OCI-LY7 (cell line): ENCODE measurements at places on chromosomes 5 and 9. TPM values are rescaled to one million over a fixed set of nuclear protein-coding genes. Genes with fewer than 3 reads are reported as not detected.

DNA sequence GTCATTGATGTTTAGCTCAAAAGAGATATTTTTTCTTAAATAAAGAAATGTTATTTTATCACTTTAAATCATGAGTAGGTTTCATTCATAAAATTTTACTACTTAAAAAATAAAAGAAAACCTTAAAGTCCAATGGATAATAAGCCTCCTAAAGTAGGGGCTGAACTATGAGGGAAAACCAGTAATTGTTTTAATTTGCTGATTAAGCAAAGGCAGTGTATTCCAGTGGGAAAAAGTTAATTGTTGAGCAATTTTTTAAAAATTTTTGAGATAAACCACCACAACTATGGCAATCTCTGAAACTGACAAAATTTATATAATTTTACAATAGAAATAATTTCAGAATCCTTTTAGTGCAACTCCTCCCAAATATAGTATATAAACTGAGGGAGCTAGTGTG, 195.0 kb downstream of the FBXO4 start:
- DNase-seq, result no peak

- no peak for DNase-seq
These were observed 42.4 kb downstream of the SRFBP1 start for GRCh38 chr5:122004201-122004600.

GRCh38 chr9:135671591-135672041, 8.5 kb downstream of the LCN9 start:
- DNase-seq, result no peak

GRCh38 chr9:13586587-13587374, 307.3 kb upstream of the MPDZ start:
- DNase-seq, result no peak

GRCh38 chr5:80975065-80975464, 14.9 kb downstream of the RASGRF2 start:
- no peak for DNase-seq

DNA sequence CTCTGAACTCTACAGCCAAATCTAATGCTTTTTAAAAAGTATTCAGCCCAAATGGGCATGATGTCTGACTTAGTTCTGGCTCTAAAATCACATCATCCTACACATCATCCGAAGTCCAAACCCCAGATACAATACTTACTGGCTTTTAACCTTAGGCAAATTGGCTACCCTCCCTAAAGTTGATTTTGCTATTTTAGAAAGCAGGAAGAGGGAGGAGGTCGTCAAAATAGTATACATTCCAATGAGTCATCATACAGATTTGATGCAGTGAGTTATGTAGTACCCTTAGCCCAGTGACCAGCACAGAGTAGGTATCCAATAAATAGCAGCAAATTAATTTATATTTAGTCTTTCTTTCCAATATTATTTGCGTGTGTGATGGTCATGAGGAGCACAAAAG, 582.0 kb upstream of the TUSC1 start:
- no peak for DNase-seq

- DNase-seq, result peak; percentile 73
These were observed 36.1 kb upstream of the RANBP6 start for GRCh38 chr9:6051511-6051950.

DNA sequence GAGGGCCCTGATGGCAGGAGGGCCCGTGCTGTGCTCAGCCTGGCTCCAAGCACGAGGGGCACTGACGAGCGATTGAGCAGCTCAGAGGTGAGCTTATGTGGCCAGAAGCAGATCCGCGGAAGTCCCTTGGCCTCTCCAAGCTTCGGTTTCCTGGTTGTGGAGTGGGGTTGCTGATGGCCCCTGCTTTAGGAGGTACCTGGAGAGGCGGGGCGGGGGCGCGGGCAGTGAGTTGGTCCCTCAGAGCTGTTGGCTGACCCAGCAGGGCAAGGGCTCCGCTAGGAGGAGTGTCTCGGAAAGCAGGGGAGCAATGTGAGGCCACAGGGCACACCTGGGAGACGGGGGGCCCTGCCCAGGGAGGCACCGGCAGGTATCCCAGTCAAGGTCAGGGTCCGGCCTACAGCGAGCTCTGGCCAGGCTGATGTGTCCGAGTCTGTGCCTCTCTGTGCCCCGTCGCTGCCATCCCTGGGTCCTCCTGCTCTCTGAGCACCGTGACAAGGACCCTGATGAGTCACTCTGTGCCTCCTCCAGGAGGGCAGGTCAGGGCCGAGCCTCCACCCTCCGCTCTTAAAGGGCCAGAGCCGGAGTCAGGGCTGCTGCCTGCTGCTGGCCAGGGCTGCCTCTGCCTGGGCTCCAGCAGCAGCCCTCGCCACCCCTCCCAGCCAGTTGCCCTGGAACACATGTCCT, 14.8 kb downstream of the NCS1 start:
- no peak for DNase-seq

DNA sequence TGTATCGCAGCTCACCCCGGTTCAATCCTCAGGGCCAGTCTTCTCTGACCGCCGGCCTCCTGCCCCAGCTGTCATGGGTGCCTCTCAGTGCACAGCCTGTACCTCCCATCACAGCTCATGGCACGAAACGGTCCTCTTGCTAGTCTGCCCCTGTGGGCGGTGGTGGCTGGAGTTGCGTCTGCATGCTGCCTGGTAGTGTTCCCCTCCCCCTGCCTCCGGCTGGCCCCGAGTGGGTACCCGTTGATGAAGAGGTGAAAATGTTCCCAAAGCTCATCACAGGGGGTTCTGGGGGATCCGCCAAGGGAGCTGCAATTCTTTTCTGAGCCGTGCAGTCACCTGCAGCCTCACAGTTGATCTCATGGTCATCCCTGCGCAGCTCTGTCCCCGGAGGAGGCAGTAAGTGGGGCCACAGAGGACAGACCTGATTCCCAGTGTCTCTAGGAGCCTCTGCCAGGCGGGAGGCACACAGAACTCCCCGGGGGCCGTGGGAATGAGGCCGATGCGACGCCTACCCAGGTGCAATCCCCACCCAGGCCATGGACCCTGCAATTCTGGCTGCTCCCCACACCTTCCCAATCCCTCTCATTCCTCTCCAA, 34.7 kb upstream of the FIBCD1 start:
- DNase-seq, result no peak

DNA sequence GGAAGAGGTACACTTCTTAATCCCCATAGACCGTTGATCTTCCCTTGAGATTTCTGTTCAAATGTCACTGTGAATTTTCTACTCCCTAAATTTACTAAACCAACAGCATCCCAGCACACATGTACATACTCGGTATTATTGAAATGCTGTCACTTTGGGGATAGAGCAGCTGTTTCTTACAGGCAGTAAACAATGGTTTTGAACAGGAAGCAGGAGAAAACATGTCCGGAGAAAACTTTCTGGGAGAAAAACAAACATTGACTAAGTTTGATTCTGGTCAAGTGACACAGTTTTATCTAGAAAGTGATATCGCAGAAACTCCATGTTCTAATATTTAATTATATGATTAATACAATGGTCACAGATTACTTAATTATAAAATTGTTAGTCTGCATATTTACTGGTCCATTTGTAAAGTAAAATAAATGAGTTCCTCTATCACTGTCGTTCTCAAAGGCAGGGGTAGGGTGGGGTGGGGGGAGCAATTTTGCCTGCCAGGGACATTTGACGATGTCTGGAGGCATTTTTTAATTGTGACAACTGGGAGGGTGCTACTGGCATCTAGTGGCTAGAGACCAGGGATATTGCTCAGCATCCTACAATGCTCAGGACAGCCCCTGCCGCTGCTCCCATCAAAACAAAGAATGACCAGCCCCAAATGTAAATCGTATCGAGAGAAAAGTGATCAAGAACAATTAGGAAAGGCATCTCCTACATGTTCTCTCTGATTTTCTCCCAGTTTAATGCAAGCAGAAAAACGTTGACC, 12.2 kb downstream of the TAS2R1 start:
- DNase-seq, result no peak

The PROB1 gene
- total RNA-seq, result 4.6 and 5.9 TPM in 2 replicates

The PCDHAC1 gene
- not detected in 2 replicates for total RNA-seq

The CBY3 gene
- total RNA-seq, result not detected in 2 replicates

The NRG2 gene
- not detected in 2 replicates for total RNA-seq

The LECT2 gene
- not detected in 2 replicates for total RNA-seq
